ENCODE measurements at places on chromosomes 7 and 10.

DNA sequence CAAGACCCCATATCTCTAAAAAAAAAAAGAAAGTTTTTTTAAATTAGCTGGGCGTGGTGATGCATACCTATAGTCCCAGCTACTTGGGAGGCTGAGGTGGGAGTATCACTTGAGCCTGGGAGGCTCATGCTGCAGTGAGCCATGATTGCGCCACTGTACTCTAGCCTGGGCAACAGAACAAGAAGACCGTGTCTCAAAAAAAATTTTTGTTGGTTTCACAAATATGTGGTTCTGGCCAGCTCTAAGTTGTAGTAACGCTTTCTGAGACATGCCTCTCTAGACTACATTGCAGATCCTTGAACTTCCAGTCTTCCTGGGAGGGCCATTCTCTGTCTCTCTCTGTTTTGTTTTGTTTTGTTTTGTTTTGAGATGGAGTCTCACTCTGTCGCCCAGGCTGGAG is 24.6 kb upstream of the RHBDD2 start:
- no peak for DNase-seq

GRCh38 chr10:125236091-125236490 is 75.7 kb upstream of the CTBP2 start:
- no peak for DNase-seq

DNA sequence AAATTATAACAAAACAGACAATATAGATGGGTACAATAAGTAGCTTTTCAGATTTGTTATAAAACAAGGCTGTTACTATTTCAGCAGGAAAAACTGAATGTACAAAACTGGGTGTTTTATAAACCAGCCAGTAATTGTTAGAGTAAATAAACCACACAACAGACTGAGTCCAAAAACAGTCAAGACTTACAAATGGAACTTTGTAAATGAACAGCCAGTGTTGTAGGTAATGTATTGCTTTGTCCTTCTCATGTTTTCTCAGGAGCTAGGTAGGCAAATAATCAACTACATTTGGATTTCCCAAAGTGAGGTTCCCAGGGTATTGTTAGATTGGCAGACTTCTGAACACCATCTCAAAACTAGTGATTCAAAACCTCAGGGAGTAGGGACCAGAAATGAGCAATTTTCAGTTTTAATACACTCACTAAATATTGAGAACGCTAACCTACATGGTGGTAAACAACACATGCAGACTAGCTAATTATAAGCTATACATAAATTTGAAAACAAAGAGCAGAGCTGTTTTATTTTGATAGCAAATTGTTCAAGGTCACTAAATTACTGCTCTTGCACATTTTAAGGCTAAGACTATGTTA is 36.2 kb downstream of the HERPUD2 start:
- DNase-seq: no peak

GRCh38 chr10:68870061-68870460 is 31.1 kb upstream of the DDX50 start:
- DNase-seq: no peak

DNA sequence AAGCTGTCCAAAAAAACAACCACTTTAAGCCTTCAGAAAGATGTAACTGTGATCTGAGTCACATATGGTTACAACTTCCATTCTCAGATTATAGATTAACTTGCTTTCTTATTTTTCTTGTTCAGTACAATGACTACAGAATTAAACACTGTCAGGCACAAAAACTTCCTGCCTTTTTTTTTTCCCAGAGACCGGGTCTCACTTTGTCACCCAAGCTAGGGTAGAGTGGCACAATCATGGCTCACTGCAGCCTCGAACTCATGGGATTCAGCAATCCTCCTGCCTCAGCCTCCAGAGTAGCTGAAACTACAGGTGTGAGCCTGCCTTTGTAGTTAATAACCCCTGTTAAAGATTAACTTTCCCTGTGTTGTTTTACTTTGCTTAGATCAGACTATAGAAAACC is 163.2 kb downstream of the AVL9 start:
- no peak for DNase-seq

- DNase-seq: no peak
Measured at GRCh38 chr10:11810313-11810766, 12.8 kb upstream of the PROSER2 start.

DNA sequence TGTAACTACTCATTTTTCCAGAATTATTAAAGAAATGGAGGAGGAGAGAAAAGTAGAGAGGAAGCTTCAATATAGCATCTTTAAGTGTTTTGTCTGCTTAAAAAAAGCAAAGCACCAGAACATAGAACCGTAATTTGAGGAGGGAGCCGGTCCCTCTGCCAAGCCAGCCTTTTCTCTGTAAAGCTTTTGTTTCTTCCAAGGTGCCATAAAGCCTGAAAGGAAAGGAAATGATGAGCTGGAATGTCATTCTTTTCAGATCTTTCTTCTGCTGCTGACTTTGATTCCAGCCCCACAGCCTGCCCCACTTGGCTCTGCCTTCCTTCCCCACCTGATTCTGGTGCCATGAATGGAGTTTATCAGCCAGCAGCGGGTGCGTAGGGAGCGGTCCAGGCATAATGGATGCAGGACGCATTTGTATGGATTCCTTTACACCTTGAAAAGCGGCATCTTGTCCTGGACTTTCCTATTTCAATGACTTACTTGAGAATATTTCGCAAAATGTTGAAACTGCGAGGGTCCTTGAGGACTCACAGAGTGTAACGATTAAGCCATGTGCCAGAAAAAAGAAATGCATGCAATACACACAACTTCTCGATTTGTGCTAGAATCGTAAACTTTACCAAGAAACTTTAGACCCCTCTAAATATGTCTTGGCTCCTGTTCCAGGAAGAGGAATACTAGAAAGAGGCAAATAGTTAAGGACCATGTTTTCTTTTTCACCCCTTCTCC is 569.5 kb upstream of the MGMT start:
- no peak for DNase-seq

- no peak for DNase-seq
Measured at GRCh38 chr7:150788474-150789269, 11.5 kb downstream of the TMEM176B start.

GRCh38 chr10:13118784-13119410 is 18.9 kb downstream of the OPTN start:
- no peak for DNase-seq

GRCh38 chr7:12777257-12777656 is 89.8 kb downstream of the ARL4A start:
- DNase-seq: no peak

GRCh38 chr7:143435266-143435665 is 8.0 kb upstream of the TAS2R60 start:
- DNase-seq: no peak

DNA sequence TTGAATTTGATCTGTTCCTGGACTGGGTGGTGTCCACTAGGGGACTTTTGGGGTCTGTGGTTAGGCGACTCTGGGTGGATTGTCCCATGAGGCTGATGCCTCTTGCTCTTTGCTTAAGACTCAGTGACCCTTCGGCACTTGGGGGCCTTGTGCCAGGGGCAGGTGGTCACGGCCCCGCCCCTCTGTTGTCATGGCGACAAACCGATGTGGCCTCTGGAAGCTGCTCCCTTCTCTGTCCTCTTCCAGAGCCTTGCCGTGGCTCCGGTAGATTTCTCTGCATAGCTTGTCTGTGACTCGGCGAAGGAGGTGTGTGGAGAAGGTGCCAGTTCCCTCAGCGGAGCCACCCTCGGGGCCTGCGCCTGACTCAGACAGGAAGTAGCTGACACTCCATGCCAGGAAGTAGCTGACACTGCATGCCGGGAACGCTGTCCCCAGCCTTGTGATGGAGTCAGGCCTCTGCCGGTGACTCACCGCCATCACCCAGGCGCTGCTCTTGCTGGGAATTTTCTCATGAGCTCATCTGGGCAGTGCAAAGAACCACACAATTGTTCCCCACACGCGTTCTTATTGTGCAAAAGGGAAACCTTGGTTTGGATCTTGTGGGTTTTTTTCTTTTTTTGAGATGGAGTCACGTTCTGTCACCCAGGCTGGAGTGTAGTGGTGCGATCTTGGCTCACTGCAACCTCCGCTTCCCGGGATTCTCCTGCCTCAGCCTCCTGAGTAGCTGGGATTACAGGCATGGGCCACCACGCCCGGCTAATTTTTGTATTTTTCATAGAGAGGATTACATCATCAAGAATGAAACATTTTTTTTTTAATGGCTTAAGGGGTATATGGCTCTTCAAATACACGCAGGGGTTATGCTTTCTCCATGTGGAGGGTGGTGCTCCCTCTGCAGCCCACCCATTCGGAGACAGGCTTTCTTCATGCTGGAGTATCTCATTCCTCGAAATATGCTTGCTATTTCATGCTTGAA is 72.6 kb downstream of the PFKFB3 start:
- peak; percentile 79 for DNase-seq

- no peak for DNase-seq
Measured at GRCh38 chr10:13080643-13081042, 19.3 kb upstream of the OPTN start.

DNA sequence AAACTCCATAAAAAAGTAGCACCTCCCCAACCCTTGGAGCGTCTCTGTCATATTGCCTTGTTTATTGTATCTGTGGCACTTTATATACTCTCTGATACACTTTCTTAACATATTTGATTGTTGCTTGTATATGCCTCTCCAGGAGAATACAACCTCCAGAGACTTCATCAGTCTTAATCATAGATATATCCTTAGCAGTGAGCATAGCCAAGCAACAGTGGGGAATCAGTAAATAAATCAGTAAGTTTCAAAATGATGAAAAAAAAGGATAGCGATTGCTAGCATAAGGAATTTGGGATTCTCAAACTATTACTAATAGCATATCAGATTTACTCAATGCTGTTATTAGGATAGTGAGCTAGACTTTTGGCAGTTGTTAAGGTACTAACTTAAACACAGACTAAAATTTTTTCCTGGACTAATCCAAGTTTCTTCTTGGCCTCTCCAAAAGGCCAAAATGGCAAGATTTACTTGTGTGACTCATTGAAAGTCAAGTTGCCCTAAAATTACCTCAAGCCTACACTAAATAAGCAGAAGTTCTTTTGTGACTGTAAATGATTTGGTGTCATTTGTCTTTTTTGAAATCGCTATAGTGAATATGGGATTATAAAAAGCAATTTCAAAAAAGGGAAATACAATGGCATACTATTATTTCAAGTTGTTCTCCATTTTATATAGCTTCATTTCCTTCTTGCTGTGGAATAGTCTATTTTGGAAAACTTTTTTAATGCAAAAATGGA is 177.9 kb downstream of the CHN2 start:
- DNase-seq: no peak

DNA sequence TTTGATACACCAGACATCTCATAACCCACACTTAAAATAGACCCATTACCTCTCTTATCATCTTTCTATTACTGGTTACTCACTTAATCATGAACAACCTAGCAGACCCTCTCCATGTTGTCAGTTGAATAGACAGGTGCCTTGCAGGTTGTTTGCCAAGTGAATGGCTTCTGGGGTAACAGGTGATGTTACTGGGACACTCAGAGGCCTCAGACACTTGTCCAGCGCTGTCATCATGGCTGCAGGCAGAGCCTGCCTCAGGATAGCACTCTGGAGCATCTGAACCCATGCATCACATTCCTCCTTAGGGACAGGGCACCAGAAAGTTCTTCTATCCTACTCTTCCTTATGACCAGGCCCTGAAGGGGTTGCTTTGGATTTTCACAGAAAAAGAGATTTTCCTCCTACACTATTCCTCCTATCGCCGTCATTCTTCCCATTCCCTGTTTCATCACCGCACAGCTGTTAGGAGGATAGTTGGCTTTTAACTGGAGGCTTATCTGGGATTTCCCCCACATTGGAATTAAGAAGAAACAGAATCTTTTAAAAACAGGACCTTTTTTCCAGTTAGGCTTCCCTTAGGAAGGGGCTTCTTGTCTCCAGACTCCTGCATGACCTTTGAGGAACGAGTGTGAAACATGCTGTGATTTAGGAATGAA is 182.1 kb downstream of the VTI1A start:
- DNase-seq: no peak

- no peak for DNase-seq
Measured at GRCh38 chr7:17680943-17681351, 259.3 kb downstream of the SNX13 start.

DNA sequence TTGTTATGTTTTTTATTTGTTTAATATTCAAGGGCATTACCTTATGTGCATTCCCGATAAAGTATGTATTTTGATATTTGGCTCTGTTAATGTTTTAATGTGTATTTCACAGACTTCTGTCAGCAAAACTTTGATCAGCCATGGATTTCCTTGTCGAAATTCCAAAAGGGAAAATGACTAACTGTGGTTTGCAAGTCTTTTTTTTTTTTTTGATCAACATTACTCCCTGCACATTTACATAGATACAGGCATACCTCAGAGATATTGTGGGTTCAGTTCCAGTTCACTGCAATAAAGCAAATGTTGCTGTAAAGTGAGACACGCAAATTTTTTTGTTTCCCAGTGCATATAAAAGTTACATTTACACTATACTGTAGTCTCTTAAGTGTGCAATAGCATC is 351.9 kb downstream of the CXCL12 start:
- no peak for DNase-seq

DNA sequence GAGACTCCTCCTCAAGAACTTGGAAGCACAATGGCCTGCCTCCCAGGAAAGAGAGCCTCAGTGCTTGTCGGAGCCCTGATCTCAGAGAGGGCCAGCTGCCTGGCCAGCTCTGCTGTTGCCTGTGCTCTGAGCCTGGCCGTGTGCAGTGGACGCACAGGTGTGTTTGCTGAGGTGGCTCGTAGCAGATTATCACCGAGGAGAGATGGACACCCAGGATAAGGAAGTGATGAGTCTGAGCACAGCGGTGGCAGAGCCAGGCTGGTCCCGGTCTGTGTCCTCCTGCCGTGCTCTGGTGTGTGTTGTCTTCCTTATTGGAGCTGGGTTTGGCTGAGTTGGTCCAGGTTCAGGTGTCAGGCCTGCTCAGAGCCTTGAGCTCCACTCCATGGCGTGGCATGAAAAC is 208.5 kb downstream of the EBF3 start:
- no peak for DNase-seq

GRCh38 chr10:84395581-84395980 is 67.2 kb downstream of the CCSER2 start:
- DNase-seq: no peak

DNA sequence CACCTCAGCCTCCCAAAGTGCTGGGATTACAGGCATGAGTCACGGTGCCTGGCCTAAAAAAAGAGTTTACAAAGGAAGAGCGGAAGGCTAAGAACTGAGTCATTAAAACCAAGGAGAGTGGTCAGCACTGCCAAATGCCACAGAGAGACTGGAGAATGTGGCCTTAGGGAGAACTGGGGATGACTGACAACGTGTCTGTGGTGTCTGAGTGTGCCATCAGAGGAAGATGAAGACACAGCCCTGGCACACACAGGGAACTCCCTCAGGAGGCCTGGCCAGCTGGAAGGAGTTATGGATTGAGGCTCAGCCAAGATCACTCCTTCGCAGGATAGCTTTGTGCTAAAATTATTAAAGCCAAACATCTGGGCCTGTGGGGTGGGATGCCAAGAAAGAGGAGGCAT is 3.9 kb upstream of the INA start:
- DNase-seq: no peak
